ENCODE measurements at places on chromosomes 6 and 20.

GRCh38 chr6:87913974-87914373, 133.7 kb upstream of the SPACA1 start:
- no peak for DNase-seq

DNA sequence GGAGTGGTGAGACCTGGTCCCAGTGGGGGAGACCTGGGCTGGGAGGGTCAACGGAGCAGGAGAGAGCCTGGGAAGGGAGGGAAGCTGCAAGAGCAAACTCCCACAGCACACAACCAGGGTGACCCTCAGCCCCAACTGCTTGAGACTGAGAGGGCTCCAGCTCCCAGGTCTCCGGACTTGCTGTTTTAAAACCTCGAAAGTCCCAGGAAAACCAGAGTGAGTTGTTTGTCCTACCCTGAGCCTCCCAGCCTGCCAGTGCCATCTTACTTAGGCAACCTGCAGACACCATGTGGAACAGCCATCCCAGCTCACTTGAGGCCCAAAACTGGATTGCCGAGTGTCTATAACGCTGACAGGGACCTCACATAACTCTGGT, 4.8 kb upstream of the NTSR1 start:
- no peak for DNase-seq

DNA sequence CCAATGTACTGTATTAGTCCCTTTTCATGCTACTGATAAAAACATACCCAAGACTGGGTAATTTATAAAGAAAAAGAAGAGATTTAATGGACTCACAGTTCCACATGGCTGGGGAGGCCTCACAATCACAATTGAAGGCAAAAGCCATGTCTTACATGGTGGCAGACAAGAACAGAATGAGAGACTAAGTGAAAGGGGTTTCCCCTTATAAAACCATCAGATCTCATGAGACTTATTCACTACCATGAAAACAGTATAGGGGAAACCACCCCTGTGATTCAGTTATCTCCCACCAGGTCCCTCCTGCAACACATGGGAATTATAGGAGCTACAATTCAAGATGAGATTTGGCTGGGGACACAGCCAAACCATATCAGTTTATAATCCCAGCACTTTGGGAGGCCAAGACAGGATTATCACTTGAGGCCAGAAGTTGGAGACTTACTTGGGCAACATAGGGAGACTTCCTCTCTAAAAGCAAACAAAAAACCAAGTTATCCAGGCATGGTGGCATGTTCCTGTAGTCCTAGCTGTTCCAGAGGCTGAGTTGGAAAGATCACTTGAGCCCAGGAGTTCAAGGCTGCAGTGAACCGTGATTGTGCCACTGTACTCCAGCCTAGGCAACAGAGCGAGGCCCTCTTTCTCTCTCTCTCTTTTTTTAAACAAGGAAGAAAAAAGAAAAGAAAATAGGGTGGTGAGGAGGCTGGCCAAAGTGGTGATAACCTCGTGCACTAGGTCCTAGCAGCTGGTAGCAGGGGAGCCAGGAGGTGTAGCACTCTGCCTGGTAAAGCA, 22.9 kb upstream of the DDR1 start:
- DNase-seq = no peak

- no peak for DNase-seq
Observed at GRCh38 chr6:20706238-20706938, 172.1 kb downstream of the CDKAL1 start.

DNA sequence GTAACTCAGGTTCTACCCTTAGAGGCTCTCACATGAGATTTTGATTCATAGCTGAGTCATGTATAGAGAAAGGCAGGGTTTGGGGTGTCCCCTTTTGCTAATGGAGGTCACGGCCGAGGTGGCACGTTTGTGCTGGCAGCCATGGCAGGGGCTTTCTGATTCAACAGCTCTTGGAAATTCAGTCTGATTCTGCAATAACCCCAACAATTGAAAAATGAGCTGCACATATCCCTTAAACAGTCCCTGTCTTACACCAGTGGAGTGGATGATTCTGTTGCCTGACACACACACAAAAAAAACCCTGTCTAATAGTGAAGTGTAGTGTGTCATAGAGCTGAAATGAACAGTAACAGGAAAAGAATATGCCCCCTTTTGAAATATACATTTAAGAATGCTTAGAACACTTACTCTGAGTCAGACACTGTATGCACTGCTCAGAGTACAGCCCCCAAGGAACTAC, 40.4 kb upstream of the ARG1 start:
- no peak for DNase-seq

- DNase-seq = no peak
Observed at GRCh38 chr6:91462241-91462640, 875.4 kb upstream of the MAP3K7 start.

DNA sequence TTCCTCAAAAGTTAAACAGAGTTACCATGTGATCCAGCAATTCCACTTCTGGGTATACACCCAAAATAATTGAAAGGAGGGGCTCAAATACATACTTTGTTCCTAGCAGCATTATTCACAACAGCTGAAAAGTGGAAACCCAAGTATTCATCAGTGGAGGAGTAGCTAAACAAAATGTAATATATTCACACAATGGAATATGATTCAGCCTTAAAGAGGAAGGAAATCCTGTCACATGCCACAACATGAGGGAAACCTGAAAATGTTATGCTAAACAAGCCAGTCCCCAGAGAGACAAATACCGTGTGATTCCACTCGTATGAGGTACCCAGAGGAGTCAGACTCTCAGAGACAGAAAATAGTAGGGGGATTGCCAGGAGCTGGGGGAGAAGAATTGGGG, 44.5 kb downstream of the PXDC1 start:
- DNase-seq = no peak

DNA sequence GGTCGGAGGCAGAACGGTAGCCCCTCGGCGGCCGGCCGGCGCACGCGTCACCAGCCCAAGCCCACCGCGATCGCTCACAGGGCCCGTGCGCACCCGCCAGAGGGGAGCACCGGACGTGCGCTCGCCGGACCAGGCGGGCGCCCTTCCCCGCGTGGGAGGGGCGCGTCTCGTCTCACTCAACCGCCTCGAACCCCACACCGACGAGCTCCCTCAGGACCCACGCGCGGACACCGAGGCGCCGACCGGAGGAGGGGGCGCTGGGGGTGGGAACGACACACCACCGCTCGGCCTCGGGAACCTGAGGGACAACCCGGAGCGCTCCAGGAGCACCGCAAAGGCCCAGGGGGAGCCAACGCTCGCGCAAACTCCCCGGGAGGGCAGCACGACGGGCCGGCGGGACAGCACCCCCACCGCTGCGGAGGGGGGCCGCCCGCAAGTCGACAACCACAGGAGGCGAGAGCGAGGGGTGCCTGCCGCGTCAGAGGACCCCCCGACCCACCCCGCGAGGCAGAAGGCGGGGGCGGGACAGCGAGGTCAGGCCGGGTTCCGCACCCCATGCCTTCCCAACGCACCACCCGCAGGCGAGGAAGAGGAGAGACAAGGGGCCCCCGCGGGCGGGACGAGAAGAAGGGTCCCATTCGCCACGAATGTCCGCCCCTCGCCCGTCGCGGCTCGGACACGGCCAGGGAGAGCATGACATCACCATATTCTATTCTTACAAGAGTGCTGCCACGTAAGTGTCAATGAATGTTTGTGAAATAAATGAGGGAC, 512.7 kb upstream of the ZNF337 start:
- DNase-seq = no peak

GRCh38 chr6:121142093-121142492, 192.2 kb downstream of the TBC1D32 start:
- DNase-seq = no peak

GRCh38 chr6:6006428-6007365, at the start of gene NRN1:
Gene NRN1, minus strand, starts transcription at chr6:6006925. Its CDS starts 176 bp downstream, at chr6:6006749.
- peak; percentile 44 for DNase-seq

- DNase-seq = no peak
Observed at GRCh38 chr6:163494279-163494727, 79.8 kb downstream of the QKI start.

DNA sequence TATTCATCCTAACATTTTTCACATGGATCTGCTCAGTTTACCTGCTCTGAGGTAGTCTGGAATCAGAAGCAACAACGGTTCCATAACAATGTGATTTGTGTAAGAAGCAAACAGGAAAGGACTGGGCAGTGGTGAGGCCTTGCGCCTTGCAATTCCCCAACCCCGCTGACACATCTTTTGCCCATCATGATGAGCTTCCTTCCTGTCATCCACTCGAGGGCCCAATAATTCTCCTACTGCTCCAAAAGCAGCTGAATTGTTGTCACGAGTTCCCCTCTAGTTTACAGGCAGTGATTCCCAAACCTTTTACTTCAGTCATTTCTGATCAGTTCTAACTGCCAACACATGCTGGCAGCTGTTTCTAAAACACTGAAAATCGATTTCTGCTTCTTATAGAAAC, 22.9 kb downstream of the STX7 start:
- no peak for DNase-seq

- DNase-seq = no peak
Observed at GRCh38 chr20:45246109-45246508, 8.3 kb downstream of the SLPI start.

DNA sequence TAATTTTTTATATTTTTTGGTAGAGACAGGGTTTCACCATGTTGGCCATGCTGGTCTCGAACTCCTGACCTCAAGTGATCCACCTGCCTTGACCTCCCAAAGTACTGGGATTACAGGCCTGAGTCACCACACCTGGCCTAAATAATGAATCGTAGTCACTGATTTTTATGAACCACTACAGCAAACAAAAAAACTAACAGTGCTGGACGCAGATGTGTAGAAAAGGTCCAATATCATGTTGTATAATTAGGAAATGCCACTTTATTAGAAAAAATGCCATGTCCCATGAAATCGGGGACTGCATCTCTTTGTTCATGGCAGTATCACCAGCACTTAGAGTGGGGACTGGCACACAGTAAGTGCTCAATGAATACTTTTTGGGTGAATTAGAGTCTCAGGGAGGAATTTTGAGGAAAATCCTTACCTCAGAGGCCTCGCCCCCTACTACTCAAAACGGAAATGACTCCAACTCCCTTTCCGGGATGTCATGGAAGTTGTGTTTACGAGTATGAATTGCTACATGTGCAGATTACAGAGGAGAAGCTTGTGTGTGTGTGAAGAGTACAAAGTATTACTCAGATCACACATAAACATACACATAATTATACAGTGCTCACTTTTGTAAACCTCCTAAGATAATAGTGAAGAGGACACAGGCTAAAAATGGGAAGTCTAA, 43.6 kb upstream of the FAM50B start:
- no peak for DNase-seq

Measured in NCI-H2081 (cell line).